A549 treated with AZD2906 at 1 μM for 4 hours (cell line): ENCODE measurements at places on chromosomes 7 and 10. TPM values are rescaled to one million over a fixed set of nuclear protein-coding genes. Genes with fewer than 3 reads are reported as not detected.

Gene ANKRD61
- total RNA-seq = 0.51 to 0.78 TPM (median 0.71 TPM) in 5 replicates

Gene GIMAP6
- not detected in 5 replicates for total RNA-seq

Gene TRIM50
- total RNA-seq = not detected in 5 replicates

Gene SAMD9L
- total RNA-seq = 0.43 to 1.1 TPM (median 0.58 TPM) in 5 replicates

Gene FAM180A
- 0.05 TPM in 2 of 5 replicates, not detected in the others for total RNA-seq

Gene LRRTM3
- total RNA-seq = not detected in 5 replicates

Gene NOS3
- 0.30 to 0.69 TPM (median 0.58 TPM) in 5 replicates for total RNA-seq

Gene ADRA2A
- total RNA-seq = 0.12 to 0.20 TPM (median 0.18 TPM) in 5 replicates

Gene AP1S1
- 146 to 161 TPM (median 152 TPM) in 5 replicates for total RNA-seq

Gene MMP21
- 0.03 TPM in 1 of 5 replicates, not detected in the others for total RNA-seq
